ENCODE measurements at places on chromosomes 7 and 10.

DNA sequence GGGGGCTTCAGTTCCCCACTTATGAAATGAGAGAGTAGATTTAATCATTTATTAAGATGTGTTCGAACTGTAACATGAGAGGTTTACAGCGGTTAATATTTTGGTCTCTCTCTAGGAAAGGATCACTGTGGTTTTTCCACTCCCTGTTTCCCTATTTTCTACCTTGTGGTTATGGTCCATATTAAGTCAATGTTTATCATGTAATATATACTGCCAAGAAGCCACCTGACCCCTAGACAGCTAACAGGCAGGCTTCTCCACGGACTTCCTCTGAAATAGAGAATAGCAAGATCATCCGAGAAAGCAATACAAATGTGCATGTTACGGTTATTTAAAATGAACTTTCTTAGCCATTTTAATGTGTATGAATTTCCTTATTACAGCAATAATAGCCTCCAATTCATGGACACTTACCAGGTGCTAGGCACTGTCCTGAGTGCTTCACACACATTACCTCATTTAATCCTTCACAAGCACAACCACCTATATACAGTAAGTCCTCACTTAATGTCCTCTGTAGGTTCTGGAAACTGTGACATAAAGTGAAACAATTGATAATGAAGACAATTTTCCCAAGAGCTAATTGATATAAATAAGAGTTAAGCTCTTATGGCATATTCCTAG lies 835 bp upstream of the COL28A1 start:
- DNase-seq = no peak

- DNase-seq = no peak
These were observed 82.7 kb downstream of the HIPK2 start for GRCh38 chr7:139695051-139695450.

DNA sequence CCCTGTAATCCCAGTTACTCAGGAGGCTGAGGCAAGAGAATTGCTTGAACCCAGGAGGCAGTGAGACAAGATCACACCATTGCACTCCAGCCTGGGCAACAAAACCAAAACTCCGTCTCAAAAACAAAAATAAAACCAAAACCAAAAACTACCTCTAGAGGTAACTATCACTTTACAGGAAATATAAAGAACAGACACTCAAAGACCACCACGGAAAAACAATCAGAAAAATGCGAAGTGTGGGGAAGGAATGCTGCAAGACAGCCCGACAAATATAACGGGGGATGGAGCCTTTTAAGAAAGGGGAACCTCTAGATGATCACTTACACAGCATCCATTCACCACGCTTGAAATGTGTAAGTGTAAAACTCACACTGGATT lies 4.3 kb downstream of the HNRNPF start:
- no peak for DNase-seq

GRCh38 chr10:129570185-129570584 lies 103.1 kb downstream of the MGMT start:
- no peak for DNase-seq

DNA sequence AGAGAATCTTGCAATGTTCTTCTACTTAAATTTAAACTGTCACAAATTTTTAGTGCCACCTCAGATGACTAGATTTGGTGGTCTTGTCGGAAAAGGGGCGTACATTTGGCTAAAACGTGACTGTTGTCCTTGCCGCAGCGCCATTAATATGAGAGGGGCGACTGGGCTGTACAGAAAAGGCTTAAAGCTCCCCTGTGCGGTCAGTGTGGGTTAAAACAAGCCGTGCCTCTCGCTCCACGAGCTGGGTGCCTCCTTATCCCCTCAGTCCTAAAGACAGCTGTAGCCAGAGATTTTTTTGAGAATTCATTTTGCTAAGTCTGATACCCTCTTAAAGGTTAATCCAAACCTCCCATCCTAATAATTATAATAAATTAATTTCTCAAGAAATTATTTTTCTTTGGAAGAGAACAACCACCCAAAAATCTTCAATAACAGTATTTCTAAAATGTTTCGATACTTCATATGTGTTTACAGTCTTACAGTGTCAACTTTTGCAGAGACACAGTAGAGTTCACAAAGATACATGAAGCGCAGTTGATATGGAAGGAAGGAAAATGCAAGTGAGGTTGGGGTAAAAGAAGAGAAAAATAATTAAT lies 68.6 kb downstream of the C7orf25 start:
- DNase-seq = peak; percentile 24

GRCh38 chr7:133746847-133747246 lies 380.3 kb upstream of the LRGUK start:
- no peak for DNase-seq

- DNase-seq = no peak
These were observed 891.1 kb upstream of the GHITM start for GRCh38 chr10:83248106-83248631.

DNA sequence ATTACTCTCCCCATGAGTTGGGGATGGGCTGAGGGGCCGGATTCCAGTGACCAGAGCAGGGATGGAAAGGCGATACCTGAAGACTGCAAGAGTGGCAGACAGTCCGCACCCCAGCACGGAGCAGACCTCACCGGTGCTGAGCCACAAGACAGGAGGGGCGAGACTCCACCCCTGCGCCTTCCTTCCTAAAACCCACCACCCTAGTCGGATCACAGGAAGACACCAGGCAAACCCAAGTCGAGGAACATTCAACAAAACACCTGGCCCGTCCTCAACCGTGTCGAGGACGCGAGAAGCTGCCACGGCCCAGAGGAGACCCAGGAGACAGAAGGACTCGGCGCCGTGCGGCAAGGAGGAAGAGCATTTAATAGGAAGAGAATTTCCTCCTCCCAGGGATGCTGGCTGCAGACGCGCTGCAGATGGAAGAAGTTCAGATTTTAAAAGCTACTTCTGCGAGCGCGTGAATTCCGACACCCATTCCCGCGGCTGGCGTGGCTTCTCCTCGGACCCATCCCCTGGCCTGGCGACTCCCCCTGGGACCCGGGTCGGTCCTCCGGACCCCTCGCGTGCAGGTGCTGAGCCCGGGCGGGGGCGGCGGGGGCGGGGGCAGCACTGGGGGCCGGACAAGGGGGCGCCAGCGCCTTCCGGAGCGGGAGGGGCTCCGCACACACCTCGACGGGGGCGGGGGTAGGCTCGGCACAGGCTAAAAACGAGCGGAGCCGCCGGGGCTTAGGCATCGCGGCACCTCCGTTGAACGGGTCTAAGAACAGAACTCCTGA lies 563 bp upstream of the UTF1 start:
- DNase-seq = no peak

- no peak for DNase-seq
These were observed 133.7 kb downstream of the DIP2C start for GRCh38 chr10:555682-556350.

DNA sequence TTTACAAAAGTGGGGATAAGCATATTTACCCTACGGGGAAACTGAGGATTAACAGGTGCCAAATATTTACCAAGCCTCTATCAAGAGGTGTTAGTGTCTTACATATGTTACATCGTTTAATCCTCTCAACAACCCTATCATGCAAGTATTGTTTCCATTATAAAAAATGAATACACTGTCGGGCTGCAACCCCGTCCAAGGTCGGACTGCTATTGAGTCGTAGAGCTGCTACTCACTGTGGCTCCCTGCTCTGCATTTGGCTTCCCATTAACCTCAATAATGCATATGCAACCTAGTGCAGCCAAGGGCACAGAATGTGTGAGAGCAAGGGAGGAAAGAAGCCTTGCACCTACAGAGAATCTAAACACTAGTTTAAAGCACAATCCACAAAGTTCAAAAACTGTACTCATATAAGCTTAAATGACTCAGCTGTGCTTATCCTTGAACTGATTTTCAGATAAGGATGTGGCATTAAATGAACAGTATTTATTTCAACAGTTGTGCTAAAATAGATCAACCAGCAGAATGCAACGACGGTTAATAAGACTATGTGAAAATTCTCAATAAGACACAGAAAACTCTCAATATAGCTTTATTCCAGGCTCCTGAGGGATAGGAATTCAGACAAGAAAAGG lies 49.9 kb downstream of the UBE2H start:
- DNase-seq = no peak

GRCh38 chr10:43214956-43215561 lies 51.8 kb downstream of the RASGEF1A start:
- DNase-seq = peak; percentile 40

GRCh38 chr10:89549510-89549909 lies 14.1 kb upstream of the SLC16A12 start:
- no peak for DNase-seq

DNA sequence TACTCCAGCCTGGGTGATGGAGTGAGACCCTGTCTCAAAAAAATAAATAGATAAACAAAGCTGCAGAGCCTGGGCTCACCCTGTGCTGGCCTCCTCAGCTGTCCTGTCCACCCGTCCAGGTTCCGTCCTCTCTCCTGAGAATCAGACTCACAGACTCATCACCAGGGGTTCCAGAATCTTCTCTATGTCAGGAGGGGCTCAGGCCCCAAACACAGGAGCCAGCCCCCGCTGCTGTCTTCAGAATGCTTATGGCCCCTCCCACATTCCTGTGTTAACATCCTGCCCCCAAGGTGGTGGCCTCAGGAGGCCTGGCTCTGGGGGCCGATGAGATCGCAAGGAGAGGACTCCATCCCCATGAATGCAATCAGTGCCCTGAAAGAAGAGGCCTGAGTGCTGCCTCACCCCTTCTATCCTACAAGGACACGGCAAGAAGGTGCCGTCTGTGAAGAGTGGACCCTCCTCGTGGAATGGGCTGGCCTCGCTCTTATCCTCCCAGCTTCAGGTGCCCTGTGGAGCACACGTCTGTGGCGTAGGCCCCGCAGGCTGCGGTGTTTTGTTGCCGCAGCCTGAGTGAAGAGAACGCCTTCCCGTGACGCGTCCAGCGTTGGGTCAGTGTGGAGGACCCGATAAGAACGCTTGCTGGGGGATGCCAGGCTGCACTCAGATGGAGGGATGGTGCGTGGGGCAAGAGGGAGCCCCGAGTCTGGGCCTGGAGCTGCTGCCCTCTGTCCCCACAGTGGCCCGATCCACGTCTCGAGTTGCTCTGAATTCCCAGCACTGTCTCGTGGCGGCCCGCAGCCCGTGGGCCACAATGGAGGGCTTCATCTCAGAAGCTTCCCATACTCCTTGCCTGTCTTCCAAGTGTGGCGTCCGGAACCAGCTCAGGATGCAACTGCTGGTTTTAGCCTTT lies 77.1 kb downstream of the INPP5A start:
- DNase-seq = no peak

- DNase-seq = peak; percentile 51
These were observed 189.6 kb downstream of the TNS3 start for GRCh38 chr7:47392241-47392759.

- no peak for DNase-seq
These were observed 139.6 kb downstream of the TSPAN12 start for GRCh38 chr7:120718361-120718760.

DNA sequence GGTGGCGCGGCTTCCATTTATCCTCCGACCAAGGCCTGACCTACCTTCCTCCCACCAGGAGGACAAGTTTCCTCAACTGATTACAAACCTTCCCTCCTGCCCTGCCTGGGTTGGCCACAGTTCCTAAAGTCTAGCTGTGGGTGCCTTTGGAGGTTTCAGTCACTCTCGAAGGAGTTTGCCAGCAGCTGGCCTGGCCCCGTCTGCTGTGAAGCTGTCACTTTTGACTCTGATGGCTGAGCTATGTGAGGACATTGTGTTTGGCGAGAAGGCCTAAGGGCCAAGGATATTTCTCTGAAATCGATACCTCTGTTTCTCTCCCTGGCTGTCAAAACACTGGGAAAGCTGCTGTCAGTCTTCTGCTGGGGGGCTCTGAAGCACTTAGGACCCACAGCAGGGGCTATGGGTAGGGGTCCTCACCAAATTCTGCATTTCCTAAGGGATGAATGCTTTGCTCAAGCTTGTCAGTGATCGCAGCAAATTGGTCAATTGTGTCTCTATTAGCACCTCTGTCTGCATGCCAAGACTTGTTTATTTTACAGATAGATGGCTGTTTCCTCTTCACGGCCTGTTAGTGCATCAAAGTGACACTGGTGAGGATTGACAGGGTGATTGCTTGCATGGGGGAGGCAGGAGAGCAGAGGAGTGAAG lies 31.9 kb upstream of the SAMD8 start:
- DNase-seq = no peak
